ENCODE measurements at places on chromosomes 7 and 10.

GRCh38 chr10:109343293-109343692 is 580.0 kb downstream of the XPNPEP1 start:
- DNase-seq = no peak

DNA sequence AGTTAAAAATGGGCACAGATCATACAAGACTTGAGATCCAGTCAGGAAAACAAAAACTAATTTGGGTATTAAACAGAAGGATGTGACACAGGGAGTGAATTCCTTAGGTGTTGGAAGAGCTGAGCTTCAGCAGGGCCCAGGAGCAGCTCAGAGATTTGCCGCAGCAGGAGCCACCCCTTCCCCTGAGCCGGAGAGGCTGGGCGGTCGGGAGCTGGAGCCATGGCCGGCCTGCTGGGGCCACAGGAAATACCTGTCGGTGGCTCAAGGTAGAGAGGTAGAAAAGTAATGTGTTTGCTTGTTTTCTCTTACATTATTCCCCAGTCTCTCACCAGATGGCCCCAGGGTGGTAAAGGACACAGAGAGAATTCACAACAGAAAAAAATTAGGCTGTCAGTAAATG is 52.2 kb downstream of the DYNC2I1 start:
- DNase-seq = no peak

DNA sequence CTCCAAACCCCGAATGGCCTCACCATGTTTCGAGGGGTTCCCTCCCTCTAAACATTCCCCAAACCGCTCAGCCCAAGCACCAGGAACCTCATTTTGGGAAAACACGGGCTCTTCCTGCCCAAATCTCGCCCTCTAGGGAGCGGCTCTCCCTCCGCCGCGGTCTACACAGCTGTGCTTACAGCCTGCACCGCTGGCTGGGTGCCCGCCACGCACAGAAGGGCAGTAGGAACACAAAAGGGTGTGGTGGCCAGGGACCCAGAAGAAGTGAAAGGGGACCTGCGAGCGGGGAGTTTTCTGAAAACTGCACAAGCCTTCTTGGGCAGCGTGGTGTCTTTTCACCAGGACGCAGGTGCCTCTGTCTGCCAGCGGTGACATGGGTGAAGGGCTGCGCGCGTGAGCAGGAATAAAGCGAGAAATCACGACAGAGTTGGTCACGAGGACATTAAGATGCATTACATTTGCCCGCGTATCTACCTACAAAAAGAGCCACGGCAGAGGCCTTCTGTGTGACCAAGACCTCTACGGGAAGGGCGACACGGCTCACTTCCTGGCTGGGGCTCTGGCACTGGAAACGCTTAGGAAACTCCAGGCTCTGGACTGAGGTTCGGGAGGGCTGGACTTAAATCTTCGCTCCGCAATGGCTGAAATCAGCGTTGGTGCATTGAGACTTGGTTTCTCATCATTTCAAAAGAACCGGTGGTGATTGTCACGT is 171.7 kb downstream of the LSM5 start:
- DNase-seq = no peak

DNA sequence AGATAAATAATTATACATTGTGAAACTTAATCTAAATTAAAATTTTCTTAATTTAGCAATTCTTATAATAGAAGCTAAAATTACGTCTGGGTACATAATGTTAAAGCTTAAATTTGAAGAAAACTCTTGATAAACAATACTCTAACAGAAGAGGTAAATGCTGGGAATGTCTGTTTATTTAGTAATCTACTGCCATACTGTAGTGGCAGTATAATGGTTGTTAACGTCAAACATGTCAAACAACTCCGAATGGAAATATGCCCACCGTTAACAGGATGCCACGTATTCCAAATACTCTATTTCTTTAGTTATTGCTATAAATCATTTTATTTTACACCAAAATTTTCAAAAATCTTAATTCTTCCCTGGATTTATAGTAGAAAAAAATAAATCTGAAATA is 40.0 kb upstream of the PTPN12 start:
- DNase-seq = no peak

DNA sequence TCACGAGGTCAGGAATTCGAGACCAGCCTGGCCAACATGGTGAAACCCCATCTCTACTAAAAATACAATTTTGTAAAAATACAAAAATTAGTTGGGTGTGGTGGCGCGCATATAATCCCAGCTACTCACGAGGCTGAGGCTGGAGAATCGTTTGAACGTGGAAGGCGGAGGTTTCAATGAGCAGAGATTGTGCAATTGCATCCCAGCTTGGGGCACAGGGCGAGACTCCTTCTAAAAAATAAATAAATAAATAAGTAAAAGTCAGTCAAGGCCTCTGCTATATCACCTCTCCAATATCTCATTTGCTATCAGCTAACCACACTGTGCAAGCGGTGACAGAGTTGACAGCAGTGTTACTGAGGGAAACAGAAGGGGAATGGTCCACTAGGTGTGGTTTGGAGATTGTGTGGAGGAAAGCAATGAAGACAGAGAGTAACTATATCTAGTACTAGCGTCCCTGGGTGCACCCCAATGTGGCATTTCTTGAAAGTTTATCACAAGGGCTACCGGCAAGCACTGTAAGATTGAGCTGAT is 20.9 kb upstream of the NFE2L3 start:
- DNase-seq = no peak

DNA sequence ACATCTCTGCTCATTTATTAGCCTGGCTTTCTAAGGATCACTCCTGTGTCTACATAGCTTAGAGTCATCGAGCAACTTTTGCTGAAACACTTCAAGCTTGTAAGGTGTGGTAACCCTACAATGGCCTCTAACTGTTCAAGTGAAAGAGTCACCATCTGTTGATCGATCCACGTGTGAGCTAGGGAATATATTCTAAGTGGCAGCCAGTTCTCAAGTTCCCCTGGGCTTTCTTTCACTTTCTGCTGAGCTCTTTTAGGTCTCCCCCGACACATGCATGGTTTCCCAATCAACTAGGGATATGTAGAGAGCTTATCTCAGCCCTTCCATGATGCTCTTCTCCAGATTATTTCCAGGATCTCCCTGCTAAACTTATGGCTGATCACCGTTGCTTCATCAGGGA is 15.5 kb downstream of the AOAH start:
- no peak for DNase-seq

GRCh38 chr7:98051118-98051744 is 55.4 kb upstream of the LMTK2 start:
- peak; percentile 83 for DNase-seq

Measured in activated CD8-positive, alpha-beta T cell treated with anti-CD3 and anti-CD28 coated beads for 36 hours (primary cell).